Activated CD4-positive, CD25-positive, alpha-beta regulatory T cell treated with anti-CD3 and anti-CD28 coated beads, Interleukin-2, amount 50 U/mL, for 72 hours (primary cell): ENCODE measurements at places on chromosomes 16 and 17.

DNA sequence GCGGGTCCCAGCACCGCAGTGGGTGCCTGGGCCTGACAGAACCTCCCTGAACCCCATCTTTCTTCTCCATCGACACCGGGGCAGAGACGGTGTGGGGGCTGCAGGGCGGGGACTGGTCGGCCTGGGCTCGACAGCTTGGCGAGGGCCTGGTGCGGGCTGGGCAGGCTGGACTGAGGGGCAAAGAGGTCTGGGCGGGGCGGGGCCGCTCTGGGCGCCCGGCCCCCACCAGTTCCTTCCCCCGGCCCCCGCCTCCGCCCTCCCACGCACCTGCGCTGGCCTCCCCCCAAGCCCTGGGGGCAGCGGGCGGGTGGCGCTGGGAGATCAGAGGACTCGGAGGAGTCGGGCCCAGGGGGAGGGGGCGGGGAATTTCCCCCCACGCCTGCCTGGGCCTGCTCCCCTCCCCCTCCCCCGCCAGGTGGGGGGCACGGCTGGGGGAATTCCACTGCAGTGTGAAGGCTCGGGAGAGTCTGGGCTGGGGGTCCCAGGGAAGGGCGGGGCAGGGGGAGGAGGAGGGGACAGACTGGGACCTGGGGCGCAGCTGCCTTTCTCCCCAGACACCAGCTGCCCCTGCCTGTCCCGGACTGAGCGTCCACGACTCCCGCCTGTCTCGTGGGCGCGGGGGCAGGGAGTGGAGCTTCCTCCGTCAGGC, 877 bp upstream of the KREMEN2 start:
- no peak for DNase-seq

DNA sequence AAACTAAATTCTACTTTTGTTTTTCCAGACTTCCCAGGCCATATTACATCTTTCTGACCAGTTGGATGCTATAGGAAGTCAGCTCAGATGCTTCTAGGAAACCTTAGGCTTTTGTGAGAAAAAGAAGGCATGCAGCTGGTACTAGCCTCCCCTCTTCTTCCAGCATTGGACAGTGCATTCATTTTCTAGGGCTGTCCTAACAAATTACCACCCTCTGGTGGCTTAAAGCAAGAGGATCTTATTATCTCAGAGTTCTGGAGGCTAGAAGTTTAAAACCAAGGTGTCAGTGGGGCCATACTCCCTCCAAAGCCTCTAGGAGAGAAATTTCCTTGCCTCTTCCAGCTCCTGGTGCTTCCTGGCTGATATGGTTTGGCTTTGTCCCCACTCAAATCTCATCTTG, 467.8 kb downstream of the SLC39A11 start:
- no peak for DNase-seq

GRCh38 chr16:81480606-81481206, 36.1 kb downstream of the CMIP start:
- DNase-seq: no peak

GRCh38 chr17:3036800-3037199, 26.6 kb downstream of the OR1D5 start:
- no peak for DNase-seq

GRCh38 chr16:66414891-66415290, 12.2 kb upstream of the BEAN1 start:
- DNase-seq: no peak
